ENCODE measurements at places on chromosomes 7 and 10.

DNA sequence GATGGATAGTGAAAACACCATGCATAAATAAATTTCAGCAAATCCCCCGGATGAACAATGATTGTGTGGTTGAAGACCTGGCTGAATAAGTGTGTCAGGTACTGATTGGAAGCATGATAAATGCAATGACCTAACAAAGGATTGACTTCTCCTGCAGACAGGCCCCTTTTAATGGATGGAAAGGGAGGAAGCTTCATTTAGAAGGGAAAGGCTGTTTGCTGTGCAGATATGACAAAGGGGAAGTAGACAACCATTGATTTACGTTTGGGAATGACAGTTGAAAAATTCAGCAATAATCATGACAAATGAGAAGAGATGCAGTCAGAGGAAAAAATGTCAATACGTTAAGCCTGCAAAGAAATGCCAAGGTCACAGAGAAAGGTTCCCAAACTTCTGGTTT, 503.8 kb downstream of the LRMDA start:
- DNase-seq, result no peak

DNA sequence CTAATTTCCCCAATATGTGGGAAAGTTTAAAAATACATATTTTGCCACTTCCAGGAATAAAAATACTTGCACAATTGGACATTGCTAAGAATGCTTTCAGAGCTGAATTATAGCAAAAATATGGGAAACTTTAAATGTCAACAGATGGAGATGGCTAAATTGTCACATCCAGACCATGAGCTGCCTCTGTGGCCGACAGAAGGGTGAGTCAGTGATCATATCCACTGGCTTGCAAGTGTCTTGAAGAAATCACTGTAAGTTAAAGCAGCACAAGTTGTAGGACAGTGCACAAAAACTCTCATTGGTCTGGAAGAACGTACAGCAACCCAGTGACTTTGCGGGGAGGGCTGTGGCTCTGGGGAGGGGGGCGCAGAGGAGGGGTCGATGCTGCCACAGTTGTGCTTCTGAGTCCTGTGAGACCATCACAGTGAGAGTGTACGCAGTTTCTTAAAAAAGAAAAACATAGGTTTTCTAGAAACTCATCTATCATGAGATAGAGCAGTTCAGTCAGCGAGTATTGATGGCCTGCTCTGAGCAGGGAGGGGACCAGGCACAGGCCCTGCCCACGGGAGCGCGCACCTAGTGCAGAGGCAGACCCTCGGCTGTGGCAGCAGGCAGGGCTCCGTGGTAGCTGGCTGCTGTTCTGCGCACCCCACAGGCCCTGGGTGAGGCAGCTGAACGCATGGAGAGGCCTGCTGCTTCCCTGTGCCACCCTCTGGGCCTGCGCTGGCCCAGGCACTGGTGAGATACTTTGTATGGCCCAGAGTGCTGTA, 25.5 kb downstream of the LRRC27 start:
- DNase-seq, result no peak

- no peak for DNase-seq
These were observed 111.3 kb upstream of the TNS3 start for GRCh38 chr7:47693216-47693615.

- DNase-seq, result no peak
These were observed 11.1 kb downstream of the UNC5B start for GRCh38 chr10:71223347-71224058.

GRCh38 chr10:3671386-3671955, 113.5 kb downstream of the KLF6 start:
- DNase-seq, result no peak

DNA sequence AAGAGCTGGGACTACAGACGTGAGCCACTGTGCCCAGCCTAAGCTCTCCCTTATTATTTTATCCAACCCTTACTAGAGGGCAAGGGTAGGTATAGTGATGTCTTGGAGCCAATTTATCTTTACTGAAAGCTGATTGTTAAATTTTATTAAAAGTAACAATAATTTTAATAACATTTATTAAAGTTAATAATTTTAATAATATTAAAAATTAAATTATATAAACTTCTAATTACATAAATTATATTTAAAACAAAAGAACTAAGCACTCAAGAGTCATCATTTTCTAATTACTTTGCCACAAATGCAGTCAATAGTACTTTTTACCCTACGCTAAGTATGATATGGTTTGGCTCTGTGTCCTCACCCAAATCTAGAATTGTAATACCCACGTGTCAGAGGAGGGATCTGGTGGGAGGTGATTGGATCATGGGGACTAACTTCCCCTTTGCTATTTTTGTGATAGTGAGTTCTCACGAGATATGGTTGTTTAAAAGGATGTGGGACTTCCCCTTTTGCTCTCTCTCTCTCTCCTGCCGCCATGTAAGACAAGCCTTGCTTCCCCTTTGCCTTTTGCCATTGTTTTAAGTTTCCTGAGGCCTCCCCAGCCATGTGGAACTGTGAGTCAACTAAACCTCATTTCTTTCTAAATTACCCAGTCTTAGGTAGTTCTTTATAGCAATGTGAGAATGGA, 58.4 kb upstream of the ETV1 start:
- no peak for DNase-seq

DNA sequence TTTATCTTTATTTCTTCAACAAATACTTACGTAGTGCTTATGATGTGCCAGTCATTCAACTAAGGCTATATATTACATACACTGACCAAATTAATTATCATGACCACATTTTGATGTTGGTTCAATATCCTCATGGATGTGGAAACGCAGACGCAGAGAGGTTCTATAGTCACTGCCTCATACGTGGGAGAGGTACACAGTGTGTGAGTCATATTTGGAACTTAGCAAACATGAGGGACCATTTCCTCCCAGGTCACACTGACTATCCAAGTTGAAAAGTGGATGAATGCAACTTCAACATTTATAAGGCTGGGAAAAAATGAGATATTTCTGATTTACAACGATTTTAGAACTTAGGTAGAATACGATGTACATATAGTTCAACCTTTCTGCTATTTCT, 113.6 kb downstream of the PRLHR start:
- no peak for DNase-seq

GRCh38 chr7:84536271-84536870, 341.8 kb upstream of the SEMA3A start:
- no peak for DNase-seq

- no peak for DNase-seq
These were observed 200.6 kb downstream of the SDK1 start for GRCh38 chr7:3501671-3502070.

All from activated CD4-positive, CD25-positive, alpha-beta regulatory T cell (primary cell).